Suppressor macrophage treated with lipopolysaccharide for 4 hours (primary cell): ENCODE measurements at places on chromosomes 2 and 18.

- DNase-seq = no peak
Observed at GRCh38 chr2:238121511-238122286, 16.8 kb upstream of the KLHL30 start.

DNA sequence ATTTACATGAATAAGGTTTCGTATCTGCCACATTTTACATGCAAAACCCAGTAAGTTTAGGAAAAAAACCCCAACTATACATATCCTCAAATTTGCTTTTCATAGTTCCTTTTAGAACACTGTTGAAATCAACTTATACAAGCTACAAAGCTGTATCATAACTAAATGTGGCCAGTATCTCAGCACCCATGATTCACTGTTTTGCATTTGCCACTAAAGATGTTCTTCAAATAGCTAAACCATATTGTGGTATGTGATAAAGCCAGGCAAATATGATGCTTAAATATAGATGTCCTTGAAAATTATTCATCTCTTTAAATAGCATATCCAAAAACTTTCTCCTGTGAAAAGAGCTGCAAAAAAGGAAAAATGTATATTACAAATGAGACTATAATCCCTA, 29.9 kb downstream of the ROCK2 start:
- DNase-seq = no peak

GRCh38 chr2:232497348-232497747, 9.7 kb upstream of the ECEL1 start:
- no peak for DNase-seq

DNA sequence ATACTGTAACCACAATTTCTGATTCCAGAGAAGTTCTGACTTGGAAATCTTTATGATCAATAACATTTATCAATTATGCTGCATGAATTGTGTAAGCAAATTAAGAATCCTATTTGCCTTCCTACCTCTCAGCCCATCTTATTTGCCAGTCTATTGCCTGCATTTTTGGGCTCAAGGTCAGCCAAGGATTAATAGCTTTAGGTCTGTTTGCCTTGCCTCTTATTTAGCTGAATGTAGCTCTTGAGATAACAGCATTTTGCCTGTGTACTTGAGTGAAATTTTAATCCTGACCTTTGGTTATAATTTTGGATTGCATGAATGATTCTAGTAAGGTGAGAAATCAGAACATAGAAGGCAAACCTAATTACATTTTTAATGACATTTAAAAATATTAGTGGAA, 51.2 kb downstream of the MYO3B start:
- DNase-seq = no peak

- DNase-seq = no peak
Observed at GRCh38 chr2:6336752-6337471, 528.8 kb downstream of the CMPK2 start.

DNA sequence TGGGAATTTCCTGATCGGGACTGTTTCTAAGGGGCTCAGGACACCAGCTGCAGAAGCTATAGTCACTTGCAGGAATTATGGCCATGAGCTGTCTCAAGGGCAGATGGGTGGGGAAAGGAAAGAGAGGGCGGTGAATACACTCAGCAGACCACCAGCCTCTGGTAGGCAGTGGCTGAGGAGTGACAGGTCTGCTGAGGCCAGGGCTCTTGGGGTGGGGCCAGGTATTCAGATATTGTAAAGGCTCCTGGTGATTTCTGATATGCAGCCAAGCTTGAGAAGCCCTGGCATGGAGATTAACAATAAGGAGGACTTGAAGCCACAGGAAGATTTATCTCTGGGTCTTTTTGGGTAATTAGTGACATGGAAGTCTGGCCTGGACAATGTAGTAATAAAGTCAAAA, 145.3 kb upstream of the AQP4 start:
- DNase-seq = no peak

GRCh38 chr18:22974001-22974400, 40.9 kb downstream of the RBBP8 start:
- no peak for DNase-seq

DNA sequence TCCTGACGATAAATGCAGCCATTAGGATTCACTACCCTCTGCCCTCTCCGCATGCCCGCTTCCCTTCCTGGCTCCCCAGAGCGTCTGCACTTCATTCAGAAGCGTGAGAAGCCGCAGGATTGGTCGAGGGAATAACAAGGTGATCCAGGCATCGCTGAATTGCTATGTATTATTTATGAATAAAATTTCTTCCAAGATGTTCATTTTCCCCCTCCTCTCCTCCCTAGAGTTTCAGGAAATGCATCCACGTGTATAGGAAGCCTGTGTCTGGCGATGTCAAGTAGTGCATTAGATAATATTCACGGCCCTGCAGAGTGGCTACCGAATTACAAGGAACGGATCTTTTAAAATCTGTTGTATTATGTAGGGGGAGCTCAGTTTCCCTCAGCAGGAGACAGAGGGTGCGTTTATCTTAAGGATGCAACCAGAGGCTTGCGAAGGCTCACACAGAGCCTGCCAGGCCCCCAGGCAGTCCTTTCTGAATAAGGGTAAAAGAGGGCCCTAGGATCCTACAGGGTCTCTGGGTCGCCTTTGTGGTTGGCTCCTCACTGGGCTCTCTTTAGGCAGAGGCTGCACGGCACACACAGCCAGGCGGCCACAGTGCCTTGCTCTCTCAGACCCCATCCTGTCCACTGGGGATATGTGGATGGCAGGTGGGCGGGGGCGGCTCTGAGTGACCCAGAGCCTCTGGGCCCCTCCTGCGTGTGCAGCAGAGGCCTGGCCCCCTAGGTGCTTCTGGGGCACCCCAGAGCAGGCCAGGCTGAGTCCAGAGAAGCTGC, 224.1 kb upstream of the PXDN start:
- no peak for DNase-seq

DNA sequence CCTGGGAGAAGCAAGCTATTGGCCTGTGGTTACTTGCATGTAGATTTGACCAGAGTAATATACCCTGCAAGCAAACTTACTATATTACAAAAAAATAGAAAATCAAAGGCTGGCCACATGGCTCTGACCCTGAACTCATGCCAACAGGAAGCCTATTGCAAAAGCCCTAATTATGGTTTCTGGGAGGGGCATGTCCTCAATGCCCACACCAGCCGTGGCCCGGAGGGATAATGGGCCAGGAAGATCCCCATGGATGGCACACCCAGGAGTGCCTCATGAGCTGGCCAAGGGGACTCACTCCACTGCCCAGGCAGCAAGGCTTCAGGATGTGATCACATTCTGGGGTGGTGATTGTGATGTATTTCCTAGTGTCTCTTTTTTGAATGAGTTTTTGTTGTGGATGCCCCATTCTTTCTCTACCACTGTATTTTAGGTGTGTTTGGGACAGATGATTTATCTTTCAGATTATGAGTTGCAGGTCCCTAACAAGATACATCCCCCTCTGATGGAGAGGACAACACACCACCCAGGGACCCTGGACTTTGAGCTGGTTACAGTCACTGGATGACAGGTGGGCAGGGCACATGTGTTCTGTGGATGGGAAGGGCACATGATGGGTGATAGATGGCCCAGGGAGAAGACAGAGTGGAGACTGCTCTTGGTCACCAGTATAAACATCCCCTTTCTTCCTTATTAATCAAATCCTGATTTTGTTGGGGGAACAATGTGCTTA, 18.7 kb upstream of the TFCP2L1 start:
- DNase-seq = no peak

GRCh38 chr2:30968660-30969397, 161.6 kb upstream of the CAPN13 start:
- DNase-seq = no peak

- DNase-seq = no peak
Observed at GRCh38 chr2:217604527-217605194, 398.1 kb downstream of the TNS1 start.

DNA sequence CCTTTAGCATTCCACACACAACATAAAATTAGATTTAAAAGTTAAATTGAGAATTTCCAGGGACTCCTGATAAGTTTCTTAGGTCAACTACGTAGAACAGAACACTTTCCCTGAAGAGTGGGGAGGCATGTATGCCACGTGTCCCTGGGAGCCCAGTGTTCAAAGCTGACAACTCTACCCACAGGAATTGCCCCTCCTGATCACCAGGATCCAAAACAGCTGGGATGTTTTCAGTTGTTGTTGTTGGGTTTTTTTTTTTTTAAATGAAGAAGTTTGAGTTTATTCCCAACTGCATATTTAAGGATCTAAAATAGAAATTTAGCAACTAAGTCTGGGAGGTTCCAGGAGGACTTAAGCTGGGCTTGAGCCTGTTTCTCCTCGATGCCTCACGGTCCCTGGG, 100.5 kb downstream of the TPGS2 start:
- DNase-seq = no peak

- no peak for DNase-seq
Observed at GRCh38 chr18:58541146-58541788, 87.6 kb downstream of the ALPK2 start.

DNA sequence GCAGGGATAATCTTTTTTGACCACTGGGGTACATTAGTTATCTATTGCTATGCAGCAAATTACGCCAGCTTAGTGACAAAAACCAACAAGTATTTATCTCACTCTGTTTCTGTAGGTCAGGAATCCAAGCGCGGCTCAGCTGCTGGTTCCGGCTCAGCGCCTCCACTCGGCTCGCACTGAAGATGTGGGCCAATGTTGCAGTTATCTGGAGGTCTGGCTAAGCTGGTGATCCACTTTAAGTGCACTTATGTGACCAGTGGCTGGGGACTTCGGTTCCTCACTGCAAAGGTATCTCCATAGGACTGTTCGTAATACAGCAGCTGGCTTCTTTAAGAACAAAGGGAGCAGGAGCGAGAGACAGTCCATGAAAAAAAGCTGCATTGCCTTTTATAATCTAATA, 591.9 kb downstream of the TMEM182 start:
- no peak for DNase-seq

DNA sequence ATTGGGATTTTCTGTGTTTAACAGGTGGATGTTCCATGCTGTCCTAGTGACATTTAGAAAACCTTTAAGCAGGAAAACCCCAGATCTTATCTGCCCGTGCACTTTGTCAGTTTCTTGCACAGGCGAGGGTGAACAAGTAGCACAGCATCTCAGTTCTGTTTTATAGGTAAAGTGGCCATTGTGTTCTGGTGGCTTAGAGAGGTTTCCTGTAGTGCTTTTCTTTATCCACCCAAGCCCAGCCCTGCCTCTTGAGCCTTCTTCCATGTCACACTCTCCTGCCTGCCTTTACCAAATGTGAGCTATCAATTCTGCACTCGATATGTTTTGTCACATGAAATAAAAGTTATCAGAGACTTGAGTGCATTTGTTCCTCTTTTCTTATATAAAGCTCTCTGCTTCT, 135.3 kb upstream of the NOSTRIN start:
- no peak for DNase-seq

DNA sequence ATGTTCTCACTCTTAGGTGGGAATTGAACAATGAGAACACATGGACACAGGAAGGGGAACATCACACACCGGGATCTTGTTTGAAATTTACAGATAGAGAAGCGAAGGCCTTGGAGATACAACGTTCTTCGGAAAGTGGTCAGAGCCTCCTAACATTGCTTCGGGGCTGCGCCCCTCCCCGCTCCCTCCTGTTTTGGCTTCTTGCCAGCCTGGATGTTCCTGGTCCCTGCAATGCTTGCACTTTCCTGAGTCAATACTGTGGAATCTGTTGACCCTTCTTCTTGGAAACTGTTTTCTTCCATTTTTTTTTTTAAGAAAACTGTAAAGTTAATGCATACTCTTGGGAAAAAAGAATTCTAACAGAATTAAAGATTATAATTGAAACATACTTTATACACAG, 360.8 kb downstream of the SOCS6 start:
- DNase-seq = no peak

- DNase-seq = peak; percentile 75
Observed at GRCh38 chr2:130920415-130921163, 83.9 kb downstream of the ARHGEF4 start.

DNA sequence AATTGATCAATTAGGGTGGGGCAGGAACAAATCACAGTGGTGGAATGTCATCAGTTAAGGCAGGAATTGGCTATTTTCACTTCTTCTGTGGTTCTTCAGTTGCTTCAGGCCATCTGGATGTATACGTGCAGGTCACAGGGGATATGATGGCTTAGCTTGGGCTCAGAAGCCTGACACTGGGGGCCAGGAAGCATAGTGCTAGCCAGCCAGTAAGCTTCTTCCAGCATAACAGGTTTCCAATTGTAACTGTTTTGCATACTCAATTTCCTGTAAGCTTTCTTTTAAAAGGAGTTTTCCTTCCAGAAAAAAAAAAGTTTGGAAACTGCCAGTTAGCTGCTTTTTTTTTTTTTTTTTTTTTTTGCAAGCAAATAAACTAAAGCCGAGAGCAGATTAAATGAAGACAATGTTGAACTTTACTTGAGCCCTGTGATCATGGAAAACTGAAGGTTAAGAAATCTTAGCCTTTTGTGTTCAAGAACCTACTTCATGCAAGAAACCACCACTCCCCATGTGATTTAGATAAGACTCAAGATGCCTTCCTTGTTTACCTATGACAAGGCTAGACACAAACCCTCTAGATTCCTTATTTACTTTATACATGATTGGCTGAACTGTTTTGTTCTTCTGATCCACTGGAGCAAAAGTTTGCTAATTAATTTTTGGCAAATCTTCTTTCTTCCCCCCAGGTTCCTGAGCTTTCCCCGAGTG, 126.9 kb upstream of the LINC00305 start:
- no peak for DNase-seq

DNA sequence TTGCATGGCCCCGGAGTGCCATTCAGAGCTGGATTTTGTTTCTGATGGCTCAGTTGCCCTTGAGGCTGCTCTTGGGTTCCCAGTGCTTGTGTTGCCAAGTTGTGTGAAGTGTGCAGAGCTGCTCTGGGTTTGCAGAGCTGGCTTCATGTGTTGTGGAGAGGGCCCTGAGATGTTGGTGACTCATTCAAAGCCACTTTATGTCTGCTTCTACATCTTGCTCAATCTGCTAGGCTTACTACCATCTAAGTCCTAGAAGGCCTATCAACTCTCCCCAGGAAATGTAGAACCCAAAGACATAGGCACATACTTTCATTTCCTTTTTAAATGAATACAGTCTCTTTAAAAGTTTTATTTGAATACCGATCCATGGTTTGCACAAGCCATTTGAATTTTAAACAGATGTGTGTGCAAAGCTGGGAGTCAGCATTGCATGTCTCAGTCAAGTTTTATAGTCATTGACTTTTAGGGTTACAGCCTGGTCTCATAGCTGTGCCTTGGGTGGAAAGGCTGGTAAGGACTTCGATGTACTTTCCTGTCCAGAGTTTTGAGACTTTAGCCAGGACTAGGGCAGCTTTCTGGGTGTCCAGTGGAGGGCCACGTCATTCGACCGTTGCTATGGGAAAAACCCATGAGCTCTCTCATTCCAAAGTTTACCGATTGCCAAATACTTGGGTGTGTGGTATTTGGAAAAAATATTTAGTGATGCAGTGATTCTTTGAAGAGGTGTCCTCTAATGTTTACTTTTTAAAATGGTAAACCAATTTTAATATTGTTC, 105.0 kb downstream of the LTBP1 start:
- DNase-seq = peak; percentile 41
